ENCODE measurements at places on chromosomes 7 and 10. TPM values are rescaled to one million over a fixed set of nuclear protein-coding genes. Genes with fewer than 3 reads are reported as not detected.

The EPDR1 gene
- 30.4 TPM for total RNA-seq

The TMEM229A gene
- not detected for total RNA-seq

The CYP3A7 gene
- total RNA-seq: 0.91 TPM

The GIMAP2 gene
- total RNA-seq: 59.7 TPM

The ZNF783 gene
- 26.7 TPM for total RNA-seq

The LIPJ gene
- total RNA-seq: 0.59 TPM

The AKR1C2 gene
- 3.5 TPM for total RNA-seq

The TUBB8 gene
- not detected for total RNA-seq

The HOXA13 gene
- total RNA-seq: 27.5 TPM

The IFIT1B gene
- not detected for total RNA-seq

The GPR85 gene
- not detected for total RNA-seq

GRCh38 chr10:78332012-78332411, 298.3 kb downstream of the RPS24 start:
- peaks cover 15% of the 10 kb centered on the region for H3K4me1 ChIP-seq
- DNase-seq: peak; percentile 46
- H3K27me3 ChIP-seq: no peaks in the 10 kb centered on the region
- H3K4me3 ChIP-seq: no peak overlapping the region

- no peak overlapping the region for H3K27ac ChIP-seq
- DNase-seq: no peak
- no peaks in the 10 kb centered on the region for H3K27me3 ChIP-seq
- no peaks in the 10 kb centered on the region for H3K36me3 ChIP-seq
- no peaks in the 10 kb centered on the region for H3K4me1 ChIP-seq
These were observed 40.6 kb upstream of the FAM3C start for GRCh38 chr7:121436688-121437087.

DNA sequence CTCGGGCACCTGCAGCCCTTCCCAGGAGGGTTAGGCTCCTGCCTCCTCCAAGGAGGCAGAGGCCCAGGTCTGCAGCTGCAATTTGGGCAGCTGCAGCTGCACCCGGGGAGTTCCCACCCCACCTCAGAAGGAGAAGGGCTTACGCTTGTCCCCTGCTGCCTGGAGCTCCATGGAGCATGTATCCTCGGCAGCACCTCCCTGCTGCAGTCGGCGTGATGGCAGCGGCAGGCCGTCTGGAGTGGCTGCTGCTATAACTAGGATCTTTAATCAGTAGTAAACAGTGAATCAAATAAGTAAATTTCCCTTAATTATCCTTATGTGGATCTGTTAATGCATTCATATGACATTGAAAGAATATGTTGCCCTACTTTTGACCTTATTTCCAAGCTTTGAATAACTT, 167.0 kb downstream of the PON1 start:
- no peaks in the 10 kb centered on the region for H3K36me3 ChIP-seq
- no peaks in the 10 kb centered on the region for H3K27me3 ChIP-seq

- no peak overlapping the region for H3K27ac ChIP-seq
- no peaks in the 10 kb centered on the region for H3K27me3 ChIP-seq
- H3K4me3 ChIP-seq: no peak overlapping the region
- H3K36me3 ChIP-seq: no peaks in the 10 kb centered on the region
- H3K4me1 ChIP-seq: no peaks in the 10 kb centered on the region
These were observed 119.9 kb upstream of the DKK1 start for GRCh38 chr10:52194191-52194590.

DNA sequence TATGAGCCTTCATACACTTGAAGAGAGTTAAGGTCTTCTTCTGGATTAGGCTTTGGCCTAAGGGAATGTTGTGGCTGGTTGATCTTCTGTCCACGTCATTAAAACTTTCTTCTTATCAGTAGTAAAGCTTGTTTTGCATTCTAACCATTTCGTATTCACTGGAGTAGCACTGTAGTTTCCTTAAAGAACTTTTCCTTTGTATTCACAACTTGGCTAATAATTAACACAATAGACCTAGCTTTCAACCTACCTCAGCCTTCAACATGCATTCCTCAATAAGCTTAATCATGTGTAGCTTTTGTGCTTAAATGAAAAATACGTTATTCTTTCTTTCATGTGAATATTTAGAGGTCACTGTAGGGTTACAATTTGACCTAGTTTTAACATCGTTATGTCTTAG, 42.8 kb downstream of the AKR1C8 start:
- H3K4me3 ChIP-seq: no peak overlapping the region
- DNase-seq: no peak
- H3K4me1 ChIP-seq: no peaks in the 10 kb centered on the region
- H3K27me3 ChIP-seq: no peaks in the 10 kb centered on the region
- H3K36me3 ChIP-seq: no peaks in the 10 kb centered on the region

DNA sequence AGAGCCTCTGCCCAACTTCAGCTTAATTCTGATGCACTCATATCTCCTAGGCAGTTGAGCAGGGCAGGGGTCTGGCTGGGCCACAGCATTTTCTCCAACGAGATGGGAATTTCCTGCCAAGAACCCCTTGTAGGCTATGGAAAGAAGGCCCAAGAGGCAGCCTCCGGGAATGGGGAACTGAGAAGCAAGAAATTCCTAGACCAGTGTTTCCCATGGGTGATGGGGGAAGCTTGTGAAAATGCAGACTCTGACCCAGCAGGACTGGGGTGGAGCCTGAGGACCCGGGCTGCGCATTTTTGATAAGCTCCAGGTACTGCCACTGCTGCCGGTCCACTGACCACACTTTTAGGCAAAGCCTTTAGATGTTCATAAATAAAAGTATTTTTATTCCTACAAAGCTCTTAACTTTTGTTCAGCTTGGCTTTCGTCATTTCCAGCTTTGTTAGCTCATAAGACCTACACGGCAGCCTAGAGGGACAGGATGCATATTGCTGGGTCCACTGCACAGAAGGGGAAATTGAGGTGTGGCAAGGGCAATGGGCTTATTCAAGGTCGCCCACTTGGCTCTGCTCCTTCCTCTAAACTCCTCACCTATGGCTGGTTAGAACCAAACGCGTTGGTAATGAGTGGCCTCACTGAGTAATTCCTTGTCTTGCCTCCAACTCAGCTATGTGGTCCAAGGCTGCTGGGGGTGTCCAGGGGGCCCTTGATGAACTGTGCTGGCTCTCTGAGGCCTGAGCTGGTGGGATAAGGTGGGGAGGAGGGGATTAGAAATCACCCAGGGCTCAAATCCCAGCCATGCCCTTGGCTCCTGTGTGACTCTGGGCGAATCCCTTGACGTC, 29.5 kb downstream of the ZCCHC24 start:
- no peak for DNase-seq
- no peaks in the 10 kb centered on the region for H3K27me3 ChIP-seq
- no peaks in the 10 kb centered on the region for H3K36me3 ChIP-seq

- no peaks in the 10 kb centered on the region for H3K27me3 ChIP-seq
- DNase-seq: no peak
- H3K4me1 ChIP-seq: no peaks in the 10 kb centered on the region
- no peaks in the 10 kb centered on the region for H3K36me3 ChIP-seq
- no peak overlapping the region for H3K4me3 ChIP-seq
These were observed 59.0 kb downstream of the IKZF1 start for GRCh38 chr7:50363327-50364060.

GRCh38 chr7:91233212-91233611, 31.0 kb upstream of the FZD1 start:
- H3K27me3 ChIP-seq: no peaks in the 10 kb centered on the region
- H3K36me3 ChIP-seq: no peaks in the 10 kb centered on the region
- no peak overlapping the region for H3K27ac ChIP-seq
- no peaks in the 10 kb centered on the region for H3K4me1 ChIP-seq
- DNase-seq: no peak

DNA sequence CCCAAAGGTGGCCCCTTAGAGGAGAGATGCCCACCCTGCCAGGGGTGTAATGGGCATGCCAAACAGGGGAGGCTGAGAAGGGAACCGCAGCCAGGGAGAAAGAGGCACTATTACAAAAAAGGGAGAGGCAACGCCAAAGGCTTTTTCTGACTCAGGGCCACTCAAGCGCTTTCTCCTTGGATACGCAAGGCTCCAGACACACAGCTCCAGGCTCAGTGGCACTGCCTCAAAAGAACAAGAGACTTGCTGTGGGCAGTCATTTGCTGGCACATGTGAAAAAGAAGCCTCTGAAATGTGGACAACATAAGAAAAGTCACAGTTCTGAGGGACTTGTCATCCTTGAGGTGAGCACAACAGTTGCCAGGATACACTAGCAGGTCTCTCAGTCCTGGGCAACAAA, 128.4 kb downstream of the DGKI start:
- no peak for DNase-seq
- H3K27me3 ChIP-seq: no peaks in the 10 kb centered on the region

DNA sequence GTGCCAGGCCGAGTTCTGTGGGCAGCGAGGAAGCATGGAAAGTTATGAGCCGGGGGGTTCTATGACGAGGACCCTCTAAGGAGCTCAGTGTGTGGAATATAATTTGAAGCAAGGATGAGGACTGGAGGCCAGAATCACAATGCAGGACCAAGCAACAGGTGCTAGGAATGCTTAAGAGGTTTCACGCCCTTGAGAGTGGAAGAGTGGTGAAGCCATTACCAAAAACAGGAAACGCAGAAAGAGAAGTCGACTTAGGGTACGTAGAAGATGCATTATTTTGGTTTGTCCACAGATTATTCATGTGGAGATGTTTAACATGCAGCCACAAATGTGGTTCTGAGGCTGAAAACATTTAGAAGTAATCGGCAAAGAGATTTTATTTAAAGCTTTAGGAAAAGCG, 78.7 kb downstream of the PIP4K2A start:
- no peak for DNase-seq
- no peaks in the 10 kb centered on the region for H3K4me1 ChIP-seq
- no peak overlapping the region for H3K27ac ChIP-seq
- no peaks in the 10 kb centered on the region for H3K27me3 ChIP-seq
- H3K36me3 ChIP-seq: no peaks in the 10 kb centered on the region

GRCh38 chr10:25522294-25522693, 347.5 kb downstream of the GPR158 start:
- H3K27ac ChIP-seq: no peak overlapping the region
- no peak overlapping the region for H3K4me3 ChIP-seq
- H3K27me3 ChIP-seq: no peaks in the 10 kb centered on the region

DNA sequence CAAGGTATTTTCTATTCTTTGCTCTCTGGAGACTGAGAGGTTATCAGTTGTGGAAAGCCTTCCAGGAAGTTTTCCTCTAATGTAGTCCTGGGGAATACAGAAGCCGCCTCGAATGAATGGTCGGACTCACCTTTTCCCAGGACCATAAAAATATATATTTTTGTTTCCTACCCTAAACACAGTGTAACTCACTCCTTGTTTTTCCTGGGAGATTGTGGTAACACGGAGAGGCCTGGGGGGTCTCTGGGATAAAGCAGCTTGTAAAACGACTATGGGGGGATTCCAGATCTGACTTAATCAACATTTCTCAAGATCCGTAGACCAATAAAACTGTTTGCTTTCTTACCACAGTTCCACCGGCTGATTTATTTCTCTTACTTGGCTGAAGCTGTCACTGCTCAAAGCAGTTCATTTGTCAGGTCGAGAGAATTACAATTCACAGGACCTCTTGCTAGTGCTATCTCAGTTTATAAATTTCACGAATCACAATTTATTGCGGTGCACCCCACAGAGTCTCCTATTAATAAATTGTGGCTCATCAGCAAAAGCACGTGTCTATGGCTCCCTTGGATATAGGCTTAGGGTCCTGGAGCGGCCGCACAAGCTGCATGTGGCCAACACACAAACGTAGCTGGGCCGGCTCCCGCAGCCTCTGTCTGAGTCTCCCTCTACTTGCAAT, 176.3 kb upstream of the BMPER start:
- no peaks in the 10 kb centered on the region for H3K27me3 ChIP-seq
- H3K4me3 ChIP-seq: no peak overlapping the region
- H3K27ac ChIP-seq: no peak overlapping the region
- H3K4me1 ChIP-seq: no peaks in the 10 kb centered on the region
- no peak for DNase-seq

- no peak for DNase-seq
- no peaks in the 10 kb centered on the region for H3K4me1 ChIP-seq
- H3K27ac ChIP-seq: no peak overlapping the region
- H3K4me3 ChIP-seq: no peak overlapping the region
- no peaks in the 10 kb centered on the region for H3K27me3 ChIP-seq
These were observed 630.1 kb downstream of the CALN1 start for GRCh38 chr7:71782051-71782450.

GRCh38 chr10:55233505-55233904, 432.5 kb upstream of the PCDH15 start:
- DNase-seq: no peak
- no peaks in the 10 kb centered on the region for H3K36me3 ChIP-seq
- H3K27ac ChIP-seq: no peak overlapping the region

- no peak overlapping the region for H3K27ac ChIP-seq
- DNase-seq: no peak
- no peaks in the 10 kb centered on the region for H3K27me3 ChIP-seq
- H3K4me3 ChIP-seq: no peak overlapping the region
- no peaks in the 10 kb centered on the region for H3K36me3 ChIP-seq
These were observed 168.5 kb downstream of the PLXNA4 start for GRCh38 chr7:132407764-132408163.

GRCh38 chr10:27654284-27654683, 91.3 kb downstream of the MKX start:
- no peaks in the 10 kb centered on the region for H3K36me3 ChIP-seq
- H3K4me3 ChIP-seq: no peak overlapping the region
- H3K27me3 ChIP-seq: no peaks in the 10 kb centered on the region
- no peaks in the 10 kb centered on the region for H3K4me1 ChIP-seq
- H3K27ac ChIP-seq: no peak overlapping the region
- no peak for DNase-seq

DNA sequence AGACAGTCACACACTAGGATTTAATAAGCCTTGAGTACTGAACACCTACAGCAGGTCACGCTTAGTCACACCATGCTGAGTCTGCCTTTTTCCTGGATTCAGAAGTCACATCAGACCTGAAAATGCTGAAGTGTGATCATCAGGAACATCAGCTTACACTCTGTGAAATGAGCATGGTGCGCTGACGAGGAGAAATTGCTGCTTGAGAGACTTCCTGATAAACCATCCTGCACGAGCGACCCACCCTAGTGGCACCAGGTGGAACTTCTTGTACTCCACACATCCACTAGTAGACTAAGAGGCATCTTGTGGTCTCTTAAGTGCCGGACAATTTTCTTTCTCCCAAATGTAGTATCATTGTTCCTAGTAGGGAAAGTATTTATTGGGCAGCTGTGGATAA, 51.8 kb upstream of the MRLN start:
- peak; percentile 36 for DNase-seq
- no peaks in the 10 kb centered on the region for H3K36me3 ChIP-seq
- H3K4me1 ChIP-seq: peaks cover 3% of the 10 kb centered on the region
- H3K4me3 ChIP-seq: no peak overlapping the region

- no peaks in the 10 kb centered on the region for H3K27me3 ChIP-seq
- no peaks in the 10 kb centered on the region for H3K36me3 ChIP-seq
- no peak for DNase-seq
- no peak overlapping the region for H3K27ac ChIP-seq
- H3K4me3 ChIP-seq: no peak overlapping the region
These were observed 41.9 kb downstream of the DPCD start for GRCh38 chr10:101629837-101630632.

Data from uterus (tissue), 4 donors.